ENCODE measurements at places on chromosomes 1 and 21.

GRCh38 chr1:98920441-98921110 is 84.1 kb downstream of the PLPPR5 start:
- DNase-seq = no peak

GRCh38 chr1:37677143-37677439 is 15.2 kb upstream of the CDCA8 start:
- DNase-seq = no peak

- DNase-seq = no peak
These were observed 11.5 kb downstream of the KTI12 start for GRCh38 chr1:52022133-52022532.

GRCh38 chr1:200437556-200438203 is 27.8 kb upstream of the ZNF281 start:
- no peak for DNase-seq

- no peak for DNase-seq
These were observed 7.1 kb upstream of the KCNQ4 start for GRCh38 chr1:40776236-40777072.

GRCh38 chr1:53733447-53733931 is 5.5 kb downstream of the GLIS1 start:
- no peak for DNase-seq

DNA sequence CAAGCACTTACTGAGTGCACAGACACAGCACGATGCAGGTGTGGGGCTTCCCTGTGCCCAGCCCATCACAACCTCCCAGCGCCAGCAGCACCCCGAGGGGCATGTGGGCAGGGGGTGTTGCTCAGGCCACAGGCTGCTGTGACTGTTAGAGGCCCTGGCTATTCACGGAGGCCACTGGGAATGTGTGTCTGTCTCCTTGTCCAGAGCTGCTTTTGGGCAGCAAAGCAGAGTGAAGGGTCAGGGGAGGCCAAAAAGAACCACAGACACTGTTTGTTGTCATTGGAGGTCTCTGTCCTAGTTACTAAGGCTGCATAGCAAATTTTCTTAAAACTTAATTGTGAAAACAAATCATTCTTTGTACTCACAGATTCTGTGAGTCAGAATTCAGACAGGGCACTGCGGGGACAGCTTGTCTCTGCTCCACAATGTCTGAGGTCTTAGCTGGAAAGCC is 49.6 kb downstream of the TNFRSF8 start:
- DNase-seq = no peak

DNA sequence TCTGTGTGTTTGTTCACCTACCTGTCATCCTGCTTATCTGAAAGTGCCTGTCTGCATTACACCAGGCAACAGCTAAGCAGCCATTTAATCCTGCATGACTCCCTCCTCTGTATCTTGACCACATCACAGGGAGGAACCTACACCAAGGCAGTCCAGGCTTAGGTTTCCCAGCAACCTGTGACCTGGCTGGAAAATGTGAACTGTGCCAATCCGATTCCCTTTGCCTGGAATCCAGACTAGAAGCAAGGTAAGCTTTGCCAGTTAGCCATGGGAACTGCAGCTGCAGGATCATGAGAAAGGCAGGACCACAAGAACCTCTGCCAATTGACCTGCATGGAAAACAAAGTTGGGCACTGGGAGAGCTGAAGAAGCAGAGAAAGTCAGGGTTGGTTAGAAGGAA is 6.3 kb upstream of the ATP1B1 start:
- DNase-seq = no peak

GRCh38 chr1:9111957-9112356 is 16.9 kb downstream of the GPR157 start:
- DNase-seq = no peak

GRCh38 chr1:212962509-212962908 is 12.2 kb downstream of the VASH2 start:
- DNase-seq = no peak

DNA sequence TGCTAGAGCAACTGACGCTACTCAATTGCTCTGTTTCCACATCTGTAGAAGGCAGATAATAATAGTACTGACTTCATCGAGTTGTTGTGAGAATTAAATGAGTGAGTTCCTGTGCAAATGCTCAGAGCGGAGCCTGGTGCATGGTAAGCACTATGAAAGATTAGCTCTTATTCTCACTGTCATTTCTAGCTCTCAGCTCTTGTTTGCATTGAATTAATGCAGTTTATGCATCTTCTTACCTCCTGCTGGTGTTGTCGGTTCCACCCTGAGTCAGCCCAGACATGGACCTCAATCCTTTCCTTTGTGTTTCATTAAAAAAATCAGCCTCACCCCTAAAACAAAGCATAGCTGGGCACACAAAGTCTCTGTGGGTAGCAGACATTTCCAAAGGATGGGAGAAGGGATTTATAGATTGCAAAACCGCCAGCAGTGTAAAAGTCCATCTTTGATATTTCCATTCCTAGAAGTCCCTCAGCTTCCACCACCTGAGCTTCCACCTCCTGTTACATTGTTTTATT is 254.4 kb upstream of the CSF3R start:
- no peak for DNase-seq

- DNase-seq = no peak
These were observed 4.2 kb downstream of the TOR1AIP2 start for GRCh38 chr1:179873438-179873851.

GRCh38 chr1:36156329-36157114 is 562 bp downstream of the MAP7D1 start:
- DNase-seq = peak; percentile 89

GRCh38 chr1:154860156-154860870 is 9.8 kb downstream of the KCNN3 start:
- peak; percentile 66 for DNase-seq
